ENCODE measurements at places on chromosomes 7 and 10.

DNA sequence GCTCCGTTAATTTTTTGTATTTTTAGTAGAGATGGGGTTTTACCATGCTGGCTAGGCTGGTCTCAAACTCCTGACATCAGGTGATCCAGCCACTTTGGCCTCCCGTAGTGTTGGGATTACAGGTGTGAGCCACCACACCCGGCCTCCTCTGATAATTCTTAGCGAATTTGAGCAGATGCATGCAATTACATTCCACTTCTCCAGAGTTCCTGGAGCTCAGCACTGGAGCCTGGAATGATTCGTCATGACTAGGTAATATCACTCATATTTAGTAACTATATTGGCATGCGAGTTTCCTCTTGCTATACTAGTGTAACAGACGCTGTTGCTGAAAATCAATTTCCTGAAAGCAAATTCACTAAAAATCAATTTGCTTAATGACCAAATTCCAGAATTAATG is 86.8 kb downstream of the MKX start:
- H3K36me3 ChIP-seq: no peaks in the 10 kb centered on the region
- no peak overlapping the region for H3K27ac ChIP-seq
- no peaks in the 10 kb centered on the region for H3K27me3 ChIP-seq
- no peak overlapping the region for H3K4me3 ChIP-seq
- DNase-seq: no peak
- H3K4me1 ChIP-seq: no peaks in the 10 kb centered on the region

DNA sequence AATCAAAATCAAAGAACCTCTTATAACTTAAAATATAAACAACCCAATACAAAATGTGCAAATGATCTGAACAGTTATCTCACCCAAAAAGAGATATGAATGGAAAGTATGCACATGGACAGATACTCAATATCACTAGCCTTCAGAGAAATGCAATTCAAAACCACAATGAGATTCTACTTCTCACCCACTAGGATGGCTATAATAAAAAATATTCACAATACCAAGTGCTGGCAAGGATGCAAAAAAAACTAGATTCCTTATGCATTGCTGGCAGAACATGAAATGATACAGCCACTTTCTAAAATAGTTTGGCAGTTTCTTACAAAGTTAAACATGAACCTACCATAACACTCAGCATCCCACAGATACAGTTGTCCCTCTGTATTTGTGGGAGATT is 130.1 kb upstream of the LRRN3 start:
- no peaks in the 10 kb centered on the region for H3K36me3 ChIP-seq
- DNase-seq: no peak
- no peaks in the 10 kb centered on the region for H3K27me3 ChIP-seq
- no peak overlapping the region for H3K4me3 ChIP-seq
- no peaks in the 10 kb centered on the region for H3K4me1 ChIP-seq
- no peak overlapping the region for H3K27ac ChIP-seq

GRCh38 chr7:147400221-147400689 is 1190.3 kb upstream of the C7orf33 start:
- no peaks in the 10 kb centered on the region for H3K27me3 ChIP-seq
- no peak overlapping the region for H3K4me3 ChIP-seq
- no peak overlapping the region for H3K27ac ChIP-seq
- no peak for DNase-seq
- no peaks in the 10 kb centered on the region for H3K36me3 ChIP-seq

DNA sequence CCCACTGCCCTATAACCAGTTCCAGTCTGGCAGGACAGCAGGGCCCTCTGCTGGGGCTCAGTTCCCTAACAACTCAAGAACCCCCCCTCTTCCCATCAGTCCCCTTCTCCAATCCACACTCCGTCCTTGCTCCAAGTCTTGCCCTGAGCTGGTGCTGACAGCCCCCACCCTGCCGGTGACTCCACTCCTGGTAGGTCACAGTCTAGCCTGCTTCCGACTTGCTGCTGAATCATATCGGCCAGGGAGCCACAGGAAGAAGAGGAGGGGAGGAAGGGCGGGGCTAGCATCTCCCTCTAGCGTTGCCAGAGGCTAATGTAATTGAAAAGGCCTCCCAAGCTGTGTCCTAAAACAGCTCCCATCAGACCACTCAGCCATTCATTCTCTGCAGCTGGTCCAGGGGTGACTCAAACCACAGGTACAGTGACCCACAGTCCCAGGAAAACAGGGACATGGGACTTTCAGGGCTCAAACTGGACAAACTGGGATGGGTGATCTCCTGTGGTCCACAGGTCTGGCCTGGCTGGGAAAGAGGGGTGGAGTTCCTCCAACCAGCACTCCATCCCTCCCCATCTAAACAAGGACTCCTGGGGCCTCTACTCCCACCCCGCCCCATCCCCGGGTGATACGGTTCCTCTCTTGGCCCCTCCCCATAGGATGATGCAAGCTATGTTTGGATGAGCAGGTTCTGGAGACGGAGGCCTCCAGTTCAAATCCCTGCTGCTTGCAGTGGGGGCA is 158.8 kb downstream of the SH3PXD2A start:
- no peaks in the 10 kb centered on the region for H3K36me3 ChIP-seq
- no peaks in the 10 kb centered on the region for H3K4me1 ChIP-seq
- H3K27ac ChIP-seq: no peak overlapping the region
- H3K27me3 ChIP-seq: no peaks in the 10 kb centered on the region

GRCh38 chr7:144513334-144513733 is 109.8 kb upstream of the NOBOX start:
- no peak for DNase-seq
- H3K36me3 ChIP-seq: no peaks in the 10 kb centered on the region
- H3K4me3 ChIP-seq: no peak overlapping the region
- no peaks in the 10 kb centered on the region for H3K4me1 ChIP-seq
- H3K27me3 ChIP-seq: no peaks in the 10 kb centered on the region
- H3K27ac ChIP-seq: no peak overlapping the region

DNA sequence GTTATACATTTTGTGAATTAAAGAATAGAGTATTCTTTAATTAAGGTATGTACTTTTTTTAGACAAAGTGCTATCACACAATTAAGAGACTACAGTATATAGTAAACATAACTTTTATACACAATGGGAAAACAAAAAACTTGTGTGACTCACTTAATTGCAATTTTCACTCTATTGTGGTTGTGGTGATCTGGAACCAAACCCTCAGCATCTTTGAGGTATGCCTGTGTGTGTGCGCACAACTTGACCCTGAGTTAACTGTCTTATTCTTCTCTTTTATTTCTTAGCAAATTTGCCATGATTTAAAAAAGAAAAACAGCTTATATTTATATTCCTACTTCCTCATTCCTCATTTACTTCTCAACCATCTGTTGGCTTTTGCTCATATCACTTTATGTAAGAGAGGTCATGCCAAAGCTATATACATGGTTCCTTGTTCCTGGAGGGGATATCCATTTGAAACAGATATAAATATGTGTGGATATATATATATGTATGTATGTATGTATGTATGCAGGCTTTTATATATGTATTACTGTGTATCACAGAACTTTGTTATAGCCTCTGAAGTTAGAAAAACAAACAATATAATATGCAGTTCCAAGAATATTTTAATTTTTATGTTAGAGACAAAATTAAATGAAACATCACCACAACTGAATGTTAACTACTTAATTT is 259.5 kb upstream of the HGF start:
- H3K27ac ChIP-seq: no peak overlapping the region
- no peak for DNase-seq
- H3K4me1 ChIP-seq: no peaks in the 10 kb centered on the region
- H3K36me3 ChIP-seq: no peaks in the 10 kb centered on the region
- no peaks in the 10 kb centered on the region for H3K27me3 ChIP-seq

DNA sequence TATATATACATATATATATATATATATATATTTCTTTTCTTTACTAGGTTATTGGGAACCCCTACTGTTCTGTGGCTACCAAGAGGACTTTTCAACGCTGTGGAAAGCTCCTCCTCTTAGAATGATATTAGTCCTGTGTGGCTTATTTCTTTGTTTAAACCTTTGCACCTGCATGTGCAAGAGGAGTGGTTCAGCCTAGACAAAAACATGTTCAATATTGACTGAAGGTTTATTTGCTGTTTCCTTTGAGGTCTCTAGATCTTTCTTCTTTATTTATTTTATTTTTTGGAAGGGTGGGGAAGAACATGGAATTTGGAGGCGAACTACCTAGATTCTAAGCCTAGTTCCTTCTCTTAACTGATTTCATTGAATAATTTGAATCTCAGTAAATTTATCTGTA is 118.1 kb downstream of the GNAT3 start:
- H3K4me3 ChIP-seq: no peak overlapping the region
- no peak for DNase-seq
- no peak overlapping the region for H3K27ac ChIP-seq
- H3K27me3 ChIP-seq: no peaks in the 10 kb centered on the region

GRCh38 chr7:92830532-92831110 is 5.8 kb downstream of the CDK6 start:
- H3K27me3 ChIP-seq: no peaks in the 10 kb centered on the region
- H3K27ac ChIP-seq: peak overlapping the region; percentile 23
- no peaks in the 10 kb centered on the region for H3K36me3 ChIP-seq
- no peak overlapping the region for H3K4me3 ChIP-seq
- H3K4me1 ChIP-seq: peaks cover 4% of the 10 kb centered on the region
- no peak for DNase-seq
